NCI-H1436 treated with DMSO at 0.1 percent for 48 hours (cell line): ENCODE measurements at places on chromosomes 13 and 19.

GRCh38 chr19:16628984-16629691, 1.1 kb upstream of the MED26 start:
- no peak for DNase-seq

GRCh38 chr13:110746438-110746837, 32.9 kb downstream of the ING1 start:
- DNase-seq: no peak

- DNase-seq: no peak
Measured at GRCh38 chr13:29969286-29969685, 118.9 kb upstream of the UBL3 start.

- DNase-seq: no peak
Measured at GRCh38 chr19:28128341-28128740, 1084.6 kb downstream of the UQCRFS1 start.

DNA sequence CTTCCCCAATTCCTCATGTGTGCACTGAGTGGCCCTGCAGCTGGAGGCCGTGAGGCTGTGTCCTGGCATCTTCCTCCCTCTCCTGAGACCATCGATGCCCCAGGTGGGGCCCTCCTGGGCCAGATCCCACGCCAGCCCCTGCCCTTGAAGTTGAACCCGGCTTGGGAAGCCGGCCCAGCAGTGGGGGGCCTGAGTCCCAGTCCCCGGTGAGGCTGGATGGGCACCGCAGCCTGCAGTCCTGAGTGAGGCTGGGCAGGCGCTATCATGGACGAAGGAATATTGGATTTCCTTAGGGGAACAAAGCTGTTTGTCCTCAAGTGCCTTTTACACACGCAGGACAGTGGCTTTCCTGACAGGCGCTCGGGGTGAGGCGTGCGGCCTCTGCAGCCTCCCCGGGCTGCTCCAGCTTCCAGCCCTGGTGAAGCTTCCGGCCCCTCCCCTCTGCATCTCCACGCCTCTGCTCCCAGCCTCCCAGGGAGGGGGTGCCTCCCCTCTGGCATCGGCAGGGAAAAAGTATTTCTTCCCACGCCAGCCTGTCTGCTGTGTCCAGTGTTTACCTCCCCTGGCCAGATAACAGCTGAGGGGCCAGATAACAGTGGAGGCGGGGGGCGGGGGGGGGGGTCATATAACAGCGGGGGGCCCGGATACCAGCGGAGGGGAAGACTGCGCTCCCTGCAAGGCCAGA, 159.5 kb downstream of the KDM4B start:
- no peak for DNase-seq

- no peak for DNase-seq
Measured at GRCh38 chr13:91168386-91168711, 179.1 kb upstream of the MIR17HG start.

DNA sequence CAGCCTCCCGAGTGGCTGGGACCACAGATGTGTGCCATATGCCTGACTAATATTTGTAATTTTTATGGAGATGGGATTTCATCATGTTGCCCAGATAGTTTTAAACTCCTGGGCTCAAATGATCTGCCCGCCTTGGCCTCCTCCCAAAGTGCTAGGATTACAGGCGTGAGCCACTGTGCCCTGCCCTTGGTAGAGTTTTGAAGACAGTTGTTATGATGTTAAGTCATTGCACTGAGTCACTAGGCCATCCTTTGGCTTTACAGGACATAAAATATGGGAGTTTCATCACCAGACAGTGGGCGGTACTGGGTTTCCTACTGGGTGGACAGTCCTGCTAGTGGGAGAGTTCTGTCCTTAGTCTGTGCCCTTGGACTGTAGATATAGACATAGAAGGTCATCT, 282.5 kb downstream of the ATP8A2 start:
- DNase-seq: no peak

GRCh38 chr13:113110048-113110851, 4.7 kb downstream of the F7 start:
- DNase-seq: no peak

GRCh38 chr19:42480335-42481095, 37.8 kb upstream of the CXCL17 start:
- no peak for DNase-seq

DNA sequence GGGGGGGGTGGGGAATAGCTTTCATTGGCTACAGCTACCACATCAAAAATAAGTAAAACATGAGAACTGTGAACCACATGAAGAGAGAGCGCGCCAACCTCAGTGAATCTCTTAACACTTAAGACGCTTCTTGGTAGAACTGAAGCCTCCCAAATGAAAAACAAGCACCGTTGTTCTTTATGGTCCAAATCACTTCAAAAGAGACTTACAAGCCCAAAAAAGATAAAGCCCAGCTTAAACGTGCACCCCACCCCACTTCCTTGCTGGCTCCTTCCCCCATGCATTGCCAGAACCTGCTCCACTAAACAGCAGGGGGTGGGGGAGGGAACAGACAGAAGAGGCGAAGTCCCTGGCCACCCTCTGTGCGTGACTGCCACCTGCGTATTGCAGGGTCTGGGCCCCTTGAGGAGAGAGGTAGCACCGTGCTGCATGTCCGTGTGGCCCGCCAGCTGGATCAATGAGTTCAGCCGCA, 479.1 kb downstream of the FOXO1 start:
- no peak for DNase-seq

GRCh38 chr13:78978381-78978998, 319.5 kb upstream of the OBI1 start:
- peak; percentile 4 for DNase-seq

DNA sequence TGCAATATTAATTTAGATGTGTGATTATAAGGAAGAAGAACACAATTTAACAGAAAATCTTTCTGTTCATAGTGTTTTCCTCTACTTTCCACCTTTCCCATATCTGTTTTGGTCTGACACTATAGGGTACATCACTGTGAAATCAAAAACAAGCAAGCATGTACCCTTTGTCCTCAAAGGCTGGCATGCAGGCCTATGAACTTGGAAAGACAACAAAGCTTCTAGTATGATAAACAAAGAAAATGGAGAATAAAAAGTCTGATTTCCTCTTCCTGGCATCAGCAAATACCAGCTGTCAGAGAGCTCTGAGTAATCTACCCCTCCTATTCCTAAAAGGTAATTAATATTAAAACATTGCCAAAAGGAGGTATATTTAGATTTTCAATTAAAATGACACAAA, 5.6 kb upstream of the NEK3 start:
- no peak for DNase-seq

- DNase-seq: no peak
Measured at GRCh38 chr19:33613620-33614000, 8.1 kb upstream of the CHST8 start.

DNA sequence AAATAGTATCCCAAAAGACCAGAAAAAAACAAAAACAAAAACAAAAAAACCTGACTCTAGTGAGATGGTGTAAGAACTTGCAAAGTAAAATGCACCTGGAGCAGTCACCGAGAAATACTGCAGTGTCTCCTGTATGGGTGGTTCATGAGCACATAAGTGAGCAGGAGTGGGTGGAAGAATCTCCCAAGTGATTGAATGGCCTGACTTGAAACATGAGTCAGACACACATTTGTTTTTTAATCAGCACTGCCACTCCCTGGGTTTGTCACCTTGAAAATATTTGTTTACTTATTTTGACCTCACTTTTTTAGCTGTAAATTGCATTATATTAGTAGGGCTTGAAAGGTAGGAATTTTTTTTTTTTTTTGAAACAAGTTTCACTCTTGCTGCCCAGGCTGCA, 2.0 kb downstream of the ZNF431 start:
- no peak for DNase-seq

- DNase-seq: no peak
Measured at GRCh38 chr19:46492841-46493235, 2.8 kb downstream of the PNMA8B start.

DNA sequence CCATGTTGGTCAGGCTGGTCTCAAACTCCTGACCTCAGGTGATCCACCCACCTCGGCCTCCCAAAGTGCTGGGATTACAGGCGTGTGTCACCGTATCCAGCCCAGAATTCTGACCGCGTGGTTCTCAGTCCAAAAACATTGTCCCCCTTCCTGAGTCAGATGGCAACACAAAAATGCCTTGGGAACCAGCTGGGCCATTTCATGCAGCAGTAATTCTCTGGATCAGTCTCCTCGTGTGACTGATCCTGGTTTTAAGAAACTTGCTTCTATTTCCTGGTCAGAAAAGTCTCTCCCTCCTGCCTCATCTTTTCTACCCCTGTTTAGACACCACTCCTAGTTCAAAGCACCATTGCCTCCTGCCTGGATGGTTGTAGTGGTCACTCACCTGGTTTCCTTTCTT, 60.9 kb upstream of the USP29 start:
- no peak for DNase-seq

DNA sequence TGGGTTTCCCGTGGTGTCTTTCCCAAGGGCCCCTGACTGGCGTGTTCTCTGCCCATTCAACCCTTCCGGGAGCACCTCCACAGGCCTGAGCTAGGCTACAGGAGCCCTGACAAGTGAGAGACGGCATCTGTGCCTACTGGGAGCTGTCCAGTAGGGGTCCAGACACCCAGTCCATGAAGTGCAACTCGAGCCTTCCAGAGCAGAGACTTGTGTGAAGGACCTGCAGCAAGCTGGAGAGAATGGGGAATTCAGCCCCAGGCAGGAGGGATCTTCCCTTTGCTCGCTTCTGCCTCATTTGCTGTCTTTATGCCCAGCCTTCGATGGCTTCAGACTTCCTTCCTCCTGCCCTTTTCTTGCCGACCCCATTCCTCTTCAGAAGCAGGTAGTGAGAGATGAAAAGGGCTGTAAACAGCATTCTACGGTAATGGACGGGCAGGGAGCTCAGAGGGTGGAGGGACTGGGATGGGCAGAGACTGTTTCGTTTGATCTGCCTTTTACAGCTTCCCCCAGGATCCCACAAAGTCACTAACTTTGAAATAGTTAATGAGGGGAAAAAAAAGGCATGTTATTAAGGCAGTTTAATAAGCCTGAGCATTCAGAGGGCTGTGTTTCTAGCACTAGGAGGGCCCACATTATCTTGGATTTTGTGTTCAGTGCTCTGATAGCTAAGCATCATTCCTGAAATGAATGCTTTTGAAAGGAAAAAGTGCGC, 327.6 kb downstream of the FGF9 start:
- no peak for DNase-seq

DNA sequence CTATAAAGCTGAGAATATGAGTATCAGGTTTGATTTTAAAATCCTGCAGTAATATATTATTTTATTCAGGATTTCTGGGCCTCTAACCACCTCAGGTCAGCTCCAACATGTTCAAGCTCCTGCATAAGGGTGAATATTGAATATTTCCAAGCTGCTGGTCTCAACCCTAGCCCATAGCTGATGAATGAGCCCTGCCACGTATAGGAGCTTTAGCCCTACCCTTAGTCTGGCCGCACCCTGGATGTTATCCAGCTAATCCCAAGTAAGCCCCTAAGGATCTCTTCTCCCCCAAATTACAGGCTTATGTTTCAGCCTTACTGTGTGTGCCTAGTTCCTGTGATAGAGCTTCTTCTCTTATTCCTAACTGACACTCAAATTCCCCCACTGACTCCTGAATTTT, 240.6 kb downstream of the KCTD12 start:
- no peak for DNase-seq

- no peak for DNase-seq
Measured at GRCh38 chr13:54611390-54611789, 1582.8 kb downstream of the OLFM4 start.

GRCh38 chr19:13764101-13764807, at the start of gene MRI1:
Gene MRI1, plus strand, starts transcription at chr19:13764522. Its CDS starts 67 bp downstream, at chr19:13764589.
- DNase-seq: no peak

DNA sequence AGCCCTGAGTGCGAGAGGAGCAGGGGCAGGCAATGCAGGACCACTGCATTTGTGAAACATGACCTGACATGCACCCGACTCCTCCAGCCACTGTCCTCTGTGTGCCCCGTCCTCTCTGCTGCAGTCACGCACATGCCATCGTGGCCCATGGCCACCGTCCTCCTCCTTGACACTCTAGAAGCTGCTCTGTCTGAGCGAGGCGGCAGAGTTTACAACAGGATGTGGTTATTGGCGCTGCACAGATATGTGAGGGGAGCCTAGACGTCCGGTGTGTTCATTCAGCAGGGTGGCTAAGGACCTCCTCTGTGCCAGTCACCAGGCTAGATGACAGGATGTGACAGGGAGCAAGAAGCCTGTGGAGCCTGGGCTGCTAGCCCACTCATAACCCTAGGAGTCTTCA, 277.8 kb downstream of the FOXO1 start:
- no peak for DNase-seq

DNA sequence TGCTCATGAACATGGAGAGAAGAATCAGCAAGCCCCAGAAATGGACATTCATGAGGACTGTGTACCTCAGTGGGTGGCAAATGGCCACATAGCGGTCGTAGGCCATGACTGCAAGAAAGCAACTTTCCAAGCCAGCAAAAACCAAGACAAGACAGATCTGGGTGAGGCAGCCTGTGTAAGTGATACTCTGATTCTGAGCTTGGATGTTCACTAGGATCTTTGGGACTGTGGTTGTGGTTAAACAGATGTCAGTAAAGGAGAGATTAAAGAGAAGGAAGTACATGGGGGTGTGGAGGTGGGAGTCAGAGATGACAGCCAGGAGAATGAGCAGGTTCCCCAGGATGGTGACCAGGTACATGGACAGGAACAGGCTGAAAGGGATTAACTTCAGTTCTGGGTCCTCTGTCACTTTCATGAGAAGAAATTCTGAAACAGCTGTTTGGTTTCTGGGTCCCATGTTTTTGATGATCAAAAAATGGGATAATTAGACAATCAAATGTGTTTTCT, at the start of gene OR7G1:
Gene OR7G1 (minus strand): TSS at position 457 of the 507 bp plus-strand sequence. CDS start 0 bp downstream, at position 457.
- DNase-seq: no peak

GRCh38 chr13:78197231-78197630, 278.6 kb upstream of the EDNRB start:
- DNase-seq: no peak

DNA sequence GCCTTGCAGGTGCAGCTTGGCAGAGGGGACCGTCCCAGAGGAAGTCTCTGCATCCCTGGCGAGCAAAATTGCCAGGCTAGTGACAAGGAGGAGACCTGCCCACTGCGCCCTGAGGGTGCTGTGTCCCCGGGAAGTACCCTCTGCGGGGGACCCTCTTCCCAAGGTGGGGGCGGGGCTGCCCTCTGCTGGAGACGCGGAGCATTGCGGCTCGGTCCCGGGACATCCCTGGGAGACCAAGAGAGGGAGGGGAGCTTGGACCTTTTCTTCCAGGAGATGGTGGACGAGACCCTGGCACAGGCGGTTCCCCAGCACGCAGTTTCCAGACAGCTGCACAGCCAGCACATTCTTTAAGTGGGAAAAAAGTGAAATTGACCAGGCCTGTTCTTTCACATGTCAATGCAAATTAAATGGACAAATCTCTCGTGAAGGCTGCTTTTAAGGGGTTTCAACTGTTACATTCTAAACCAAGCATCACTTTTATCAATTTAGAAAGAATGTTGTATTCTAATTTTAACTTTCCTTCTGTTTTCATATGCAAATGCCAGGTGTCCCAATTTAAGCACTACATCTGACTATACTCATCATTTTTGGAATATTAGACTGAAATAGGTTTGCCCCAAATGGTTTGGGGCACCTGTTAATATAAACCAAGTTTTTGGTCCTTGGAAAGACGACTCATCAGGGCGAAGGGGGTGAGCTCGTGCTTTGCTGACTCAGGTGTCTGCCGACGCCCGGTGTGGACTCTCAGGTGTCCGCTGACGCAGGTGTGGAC, 60.7 kb downstream of the MCF2L start:
- no peak for DNase-seq

- DNase-seq: no peak
Measured at GRCh38 chr19:4707956-4708650, 15.5 kb downstream of the DPP9 start.
